Gastroesophageal sphincter (tissue), 4 donors: ENCODE measurements at places on chromosomes 6 and 20.
A peak's percentile ranks its signal among the peaks of the same experiment; 100 is the strongest.

GRCh38 chr6:144581812-144582537, 296.8 kb downstream of the UTRN start:
- H3K27me3 ChIP-seq = no peaks in the 10 kb centered on the region
- no peaks in the 10 kb centered on the region for H3K36me3 ChIP-seq
- no peak overlapping the region for H3K27ac ChIP-seq
- no peak overlapping the region for H3K4me3 ChIP-seq

DNA sequence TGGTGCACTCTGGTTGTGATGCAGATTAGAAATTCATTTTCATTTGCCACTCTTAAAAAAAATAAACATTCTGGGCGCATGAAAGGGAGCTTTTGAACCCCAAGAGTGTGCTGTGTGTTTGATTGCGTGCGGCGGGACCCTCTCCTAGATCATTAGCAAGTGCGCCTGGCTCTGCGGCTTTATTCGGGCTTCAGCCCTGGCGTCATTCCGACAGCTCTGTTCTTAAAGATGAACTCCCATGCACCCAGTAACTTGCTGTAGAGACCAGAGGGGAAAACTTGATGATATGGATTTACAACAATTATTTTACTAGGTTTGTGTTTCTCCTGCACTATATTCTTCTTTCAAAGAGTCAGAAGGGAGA, 48.9 kb upstream of the ARMC2 start:
- ATAC-seq = no peak
- H3K27me3 ChIP-seq = no peaks in the 10 kb centered on the region
- H3K36me3 ChIP-seq = no peaks in the 10 kb centered on the region
- H3K27ac ChIP-seq = no peak overlapping the region

GRCh38 chr6:82331031-82331773, 32.4 kb upstream of the TPBG start:
- H3K27me3 ChIP-seq = no peaks in the 10 kb centered on the region
- H3K27ac ChIP-seq = no peak overlapping the region
- H3K4me1 ChIP-seq = no peaks in the 10 kb centered on the region
- no peak overlapping the region for H3K4me3 ChIP-seq
- peak; percentile 36 for ATAC-seq
- H3K36me3 ChIP-seq = no peaks in the 10 kb centered on the region

- no peak overlapping the region for H3K4me3 ChIP-seq
- H3K4me1 ChIP-seq = peaks cover 13% of the 10 kb centered on the region
- H3K36me3 ChIP-seq = no peaks in the 10 kb centered on the region
- ATAC-seq = peak; percentile 19
- no peak overlapping the region for H3K27ac ChIP-seq
Observed at GRCh38 chr6:85464722-85465150, 14.9 kb downstream of the NT5E start.

GRCh38 chr6:63759605-63760105, 124.1 kb downstream of the PHF3 start:
- no peaks in the 10 kb centered on the region for H3K36me3 ChIP-seq
- no peak overlapping the region for H3K27ac ChIP-seq
- ATAC-seq = no peak
- no peak overlapping the region for H3K4me3 ChIP-seq

GRCh38 chr20:3175270-3175669, 1.9 kb upstream of the LZTS3 start:
- peaks cover 7% of the 10 kb centered on the region for H3K4me1 ChIP-seq
- H3K36me3 ChIP-seq = no peaks in the 10 kb centered on the region
- H3K4me3 ChIP-seq = no peak overlapping the region
- no peaks in the 10 kb centered on the region for H3K27me3 ChIP-seq
- no peak overlapping the region for H3K27ac ChIP-seq
- ATAC-seq = no peak

DNA sequence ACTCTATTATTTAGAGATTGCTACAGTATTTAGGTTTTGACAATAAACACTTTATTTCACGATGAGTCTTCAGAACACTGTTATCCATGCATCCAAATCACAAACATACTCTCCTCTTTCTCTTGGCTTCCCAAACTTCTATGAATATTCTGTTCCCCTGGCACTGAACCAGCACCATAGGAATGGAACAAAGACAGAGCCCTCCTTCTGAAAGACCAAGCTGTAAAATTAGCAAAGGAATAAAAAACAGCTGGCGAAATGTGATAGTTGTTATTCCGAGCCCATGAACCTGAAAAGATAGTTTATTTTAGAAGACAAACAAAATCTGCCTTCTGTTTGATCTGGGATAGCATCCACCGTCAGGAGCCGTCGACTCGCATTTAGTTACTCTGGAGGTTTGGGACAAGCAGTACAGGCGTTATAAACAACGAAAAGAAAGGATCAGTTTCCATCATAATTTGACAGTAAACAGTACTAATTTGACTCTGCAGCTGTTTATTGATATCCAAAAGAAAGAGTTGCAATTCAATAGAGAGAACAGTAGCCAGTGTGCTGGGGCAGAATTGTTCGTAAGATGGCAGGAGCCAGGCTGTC, 161.4 kb downstream of the CLIC5 start:
- no peak overlapping the region for H3K4me3 ChIP-seq
- ATAC-seq = no peak
- no peaks in the 10 kb centered on the region for H3K36me3 ChIP-seq
- peak overlapping the region; percentile 2 for H3K27ac ChIP-seq
- H3K27me3 ChIP-seq = peaks cover 15% of the 10 kb centered on the region

DNA sequence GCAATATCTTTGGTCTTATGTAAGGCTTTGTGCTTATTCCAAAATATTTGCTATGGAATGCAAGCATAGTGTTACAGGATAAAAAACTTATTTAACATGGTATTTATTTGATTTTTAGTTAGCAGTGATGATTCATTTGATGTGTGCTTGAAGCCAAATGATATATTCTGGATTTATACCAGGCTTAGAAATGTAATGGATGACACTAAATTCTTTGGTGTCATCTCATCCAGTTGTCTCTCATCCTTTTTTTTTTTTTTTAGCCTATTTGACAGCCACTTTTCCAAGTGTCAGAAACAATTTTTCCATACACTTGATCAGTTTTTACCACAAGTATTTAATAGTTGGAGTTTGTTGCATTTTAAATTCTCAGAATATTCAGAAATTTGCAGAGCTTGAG, 515.3 kb downstream of the CDKAL1 start:
- H3K4me1 ChIP-seq = no peaks in the 10 kb centered on the region
- no peaks in the 10 kb centered on the region for H3K27me3 ChIP-seq
- H3K4me3 ChIP-seq = no peak overlapping the region
- ATAC-seq = no peak
- no peaks in the 10 kb centered on the region for H3K36me3 ChIP-seq

DNA sequence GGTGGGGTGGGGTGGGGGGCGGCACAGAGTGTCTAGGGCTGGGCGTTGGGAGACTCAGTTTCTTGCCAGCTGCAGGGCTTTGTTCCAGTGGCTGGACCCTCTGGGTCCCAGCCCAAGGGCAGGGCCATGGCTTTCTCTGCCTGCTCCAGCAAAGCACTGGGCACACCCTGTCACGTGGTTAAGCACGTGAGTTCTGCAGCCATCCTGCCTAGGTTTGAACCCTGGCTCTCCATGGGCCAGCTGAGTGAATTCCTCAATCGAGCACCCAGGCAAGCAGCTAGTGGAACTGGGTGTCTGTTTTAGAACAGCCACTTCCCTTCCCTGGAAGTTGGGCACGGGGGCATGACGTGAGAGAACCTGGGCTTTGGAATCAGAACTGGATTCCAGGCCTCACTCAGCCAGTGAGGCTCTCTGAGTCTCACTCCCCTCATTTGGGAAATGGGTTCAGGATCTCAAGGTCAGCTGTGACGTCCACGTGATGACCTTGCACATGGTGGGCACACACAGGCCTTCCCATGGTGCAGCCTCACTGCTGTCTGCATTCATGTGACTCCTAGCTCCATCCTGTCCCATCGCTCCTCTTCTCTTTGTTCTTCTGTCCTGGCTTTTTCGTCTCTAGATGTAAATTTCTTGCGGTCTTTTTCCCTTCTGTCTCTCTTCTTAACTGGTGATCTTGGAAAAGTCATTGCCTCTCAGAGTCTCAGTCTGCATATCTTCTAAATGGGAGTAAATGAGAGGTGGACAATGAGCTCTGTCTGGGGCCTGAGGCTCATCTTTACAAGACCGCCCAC, 45.9 kb downstream of the NOL4L start:
- peaks cover 19% of the 10 kb centered on the region for H3K27me3 ChIP-seq
- H3K36me3 ChIP-seq = no peaks in the 10 kb centered on the region
- H3K4me3 ChIP-seq = no peak overlapping the region
- no peak for ATAC-seq
- H3K4me1 ChIP-seq = peaks cover 10% of the 10 kb centered on the region

- no peaks in the 10 kb centered on the region for H3K4me1 ChIP-seq
- H3K36me3 ChIP-seq = no peaks in the 10 kb centered on the region
- no peak overlapping the region for H3K4me3 ChIP-seq
- H3K27me3 ChIP-seq = no peaks in the 10 kb centered on the region
Observed at GRCh38 chr6:104537180-104537579, 322.5 kb downstream of the HACE1 start.

DNA sequence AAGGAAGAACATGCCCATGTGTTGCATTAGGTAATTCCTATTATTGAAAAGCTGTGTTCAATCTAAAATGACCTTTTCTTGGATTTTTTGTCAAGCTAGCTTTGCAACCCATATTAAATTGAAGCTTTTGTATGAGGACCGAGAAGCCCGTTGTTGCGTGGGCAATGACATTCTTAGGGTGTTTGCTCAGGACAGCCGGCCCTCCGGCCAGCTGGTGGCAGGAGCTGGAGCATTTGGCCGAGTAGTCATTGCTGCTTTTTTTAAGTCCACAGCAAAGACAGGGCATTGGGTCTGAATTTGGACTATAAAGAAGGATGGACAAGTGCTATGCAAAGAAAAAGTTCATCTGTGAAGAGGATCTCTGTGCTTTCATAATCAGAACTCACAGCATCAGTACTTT, 365.8 kb downstream of the SAMD5 start:
- H3K4me1 ChIP-seq = no peaks in the 10 kb centered on the region
- H3K4me3 ChIP-seq = no peak overlapping the region
- H3K27me3 ChIP-seq = no peaks in the 10 kb centered on the region

DNA sequence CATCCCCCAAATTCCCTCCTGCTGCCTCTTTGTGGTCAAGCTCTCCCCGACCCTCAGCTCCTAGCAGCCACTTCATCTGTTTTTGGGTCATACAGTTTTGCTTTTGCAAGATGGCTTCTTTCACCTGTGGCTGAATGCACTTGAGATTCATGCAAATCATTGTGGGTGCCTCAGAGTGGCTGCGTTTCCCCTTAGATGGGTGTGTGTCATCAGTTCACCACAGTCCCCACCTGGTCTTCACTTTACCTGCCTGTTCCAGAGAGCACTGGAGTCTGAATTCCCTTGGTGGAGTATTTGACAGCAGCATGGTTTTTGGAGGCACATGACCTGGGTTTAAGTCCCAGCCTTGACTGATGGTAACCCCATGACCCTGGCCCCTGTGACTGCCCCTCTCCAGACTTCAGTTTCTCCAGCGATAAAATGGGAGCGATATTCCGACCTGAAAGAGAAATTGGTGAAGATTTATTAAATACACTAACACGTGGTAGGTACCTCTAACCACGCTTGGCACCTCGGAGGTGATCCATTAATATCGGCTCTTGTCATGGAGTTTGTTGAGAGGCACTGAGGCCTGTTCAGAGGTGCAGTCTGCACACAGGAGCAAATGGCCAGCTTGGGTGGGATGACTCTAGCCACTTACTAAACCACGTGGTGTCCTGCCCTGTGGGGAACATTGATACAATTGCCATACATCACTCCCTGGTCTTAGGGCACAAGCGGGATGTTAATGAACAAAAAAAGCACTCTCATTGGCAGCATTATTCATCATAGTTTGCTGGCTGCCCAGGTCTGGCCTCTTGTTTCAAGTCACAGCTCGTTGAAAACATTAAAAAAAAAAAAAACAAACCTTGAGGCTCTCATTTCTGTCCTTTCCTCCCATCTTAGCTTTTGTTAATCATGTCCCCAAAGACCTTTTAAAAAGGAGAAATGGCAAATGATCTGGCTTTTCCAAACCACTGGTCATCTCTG, 167.2 kb upstream of the KCNG1 start:
- no peaks in the 10 kb centered on the region for H3K4me1 ChIP-seq
- H3K27me3 ChIP-seq = peaks cover 64% of the 10 kb centered on the region
- H3K36me3 ChIP-seq = no peaks in the 10 kb centered on the region
- no peak overlapping the region for H3K27ac ChIP-seq
- no peak overlapping the region for H3K4me3 ChIP-seq
- ATAC-seq = no peak

GRCh38 chr6:33960345-33961313, 156.8 kb upstream of the MLN start:
- no peak overlapping the region for H3K27ac ChIP-seq
- no peaks in the 10 kb centered on the region for H3K36me3 ChIP-seq
- H3K27me3 ChIP-seq = peaks cover 52% of the 10 kb centered on the region
- H3K4me3 ChIP-seq = no peak overlapping the region

DNA sequence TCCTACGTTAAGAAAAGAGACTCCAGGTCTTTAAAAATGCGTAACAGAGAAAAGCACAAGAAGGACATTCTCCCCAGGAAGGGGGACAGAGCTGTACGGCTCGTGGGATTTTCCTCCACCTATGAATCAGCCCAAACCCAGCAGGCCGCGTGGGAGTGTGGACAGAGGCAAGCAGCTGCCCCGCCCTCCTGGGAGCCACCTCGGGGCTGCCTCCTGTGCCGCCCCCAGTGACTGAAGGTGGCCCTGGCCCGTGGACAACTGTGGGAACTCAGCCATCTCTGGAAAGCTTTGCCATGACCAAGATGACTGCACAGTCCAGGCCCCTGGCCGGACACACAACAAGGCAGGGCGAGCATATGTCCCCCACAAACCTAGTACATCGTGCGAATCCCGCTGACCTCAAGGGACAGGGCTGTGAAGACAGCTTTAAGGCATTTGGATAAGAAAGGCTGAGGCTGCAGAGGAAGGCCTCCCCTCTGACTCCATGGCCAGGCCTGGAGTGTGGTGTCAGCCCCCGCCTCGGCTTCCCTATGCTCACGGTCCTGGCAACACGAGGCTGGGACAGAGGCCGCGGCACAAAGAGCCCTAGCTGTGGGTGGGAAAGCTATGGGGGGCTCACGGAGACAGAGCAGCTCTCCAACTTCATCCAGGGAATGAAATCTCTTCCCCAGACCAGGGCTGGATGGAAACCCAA, 26.9 kb downstream of the PXDC1 start:
- H3K27me3 ChIP-seq = no peaks in the 10 kb centered on the region
- no peaks in the 10 kb centered on the region for H3K36me3 ChIP-seq
- peak overlapping the region; percentile 31 for H3K27ac ChIP-seq
- H3K4me1 ChIP-seq = no peaks in the 10 kb centered on the region

GRCh38 chr20:3378138-3378537, 29.3 kb downstream of the DNAAF9 start:
- ATAC-seq = peak; percentile 28
- no peaks in the 10 kb centered on the region for H3K27me3 ChIP-seq
- H3K36me3 ChIP-seq = peaks cover under 1% of the 10 kb centered on the region

- peak overlapping the region; percentile 33 for H3K27ac ChIP-seq
- no peaks in the 10 kb centered on the region for H3K27me3 ChIP-seq
- H3K4me1 ChIP-seq = no peaks in the 10 kb centered on the region
- no peaks in the 10 kb centered on the region for H3K36me3 ChIP-seq
- peak; percentile 28 for ATAC-seq
Observed at GRCh38 chr6:78629154-78629721, 238.1 kb upstream of the IRAK1BP1 start.
